ENCODE measurements at places on chromosomes 11 and 22. TPM values are rescaled to one million over a fixed set of nuclear protein-coding genes. Genes with fewer than 3 reads are reported as not detected.

GRCh38 chr11:45982656-45983470 is 60.4 kb downstream of the LARGE2 start:
- peak; percentile 55 for DNase-seq

- no peak for DNase-seq
Measured at GRCh38 chr22:40401981-40402406, 31.6 kb downstream of the SGSM3 start.

DNA sequence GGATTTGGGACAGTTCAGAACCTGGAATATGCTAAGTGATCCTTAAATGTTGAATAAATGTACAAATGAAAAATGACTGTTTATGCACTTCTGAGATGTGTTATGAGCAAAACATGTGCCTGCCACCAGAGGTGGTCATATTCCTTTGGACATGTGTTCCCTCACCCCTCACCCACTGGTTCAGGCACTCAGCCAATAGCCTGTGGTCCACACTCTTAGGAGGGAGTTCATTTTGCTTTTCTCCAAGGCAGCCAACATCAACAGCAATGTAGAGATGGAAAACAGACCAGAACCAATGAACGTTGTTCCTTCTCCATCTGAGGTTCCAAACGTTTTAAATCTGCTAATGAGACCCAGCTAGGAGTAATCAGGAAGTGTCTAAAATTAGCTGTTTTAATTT is 44.0 kb downstream of the RPUSD4 start:
- no peak for DNase-seq

Gene KIRREL3
- 0.76 TPM for polyA plus RNA-seq

Gene ANO1
- polyA plus RNA-seq, result 15.4 TPM

Gene DNAJB7
- 0.76 TPM for polyA plus RNA-seq

All from muscle of leg (tissue), 16 donors.